ENCODE measurements at places on chromosomes 11 and 22. TPM values are rescaled to one million over a fixed set of nuclear protein-coding genes. Genes with fewer than 3 reads are reported as not detected.

- DNase-seq = no peak
Measured at GRCh38 chr11:27910186-27910931, 197.6 kb downstream of the KIF18A start.

- DNase-seq = no peak
Measured at GRCh38 chr11:98834776-98835175, 186.0 kb upstream of the CNTN5 start.

- DNase-seq = no peak
Measured at GRCh38 chr22:39317084-39317774, 2.2 kb downstream of the RPL3 start.

DNA sequence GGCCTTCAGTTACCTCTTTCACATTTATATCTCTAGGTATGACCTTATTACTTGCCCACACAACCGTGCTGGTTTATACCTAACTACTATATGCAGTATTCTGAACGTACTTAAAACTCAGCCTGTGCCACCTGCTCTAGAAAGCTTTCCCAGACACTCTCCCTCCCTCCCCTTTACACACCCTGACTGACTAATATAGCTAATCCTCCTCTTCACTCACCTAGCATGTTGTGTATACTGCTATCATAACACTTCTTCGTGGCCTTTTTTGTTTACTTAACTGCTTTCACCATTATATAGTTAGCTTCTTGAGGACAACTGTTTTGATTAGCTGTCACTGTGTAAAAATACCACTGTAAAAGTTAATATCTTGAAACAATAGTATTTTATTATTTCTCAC is 23.5 kb downstream of the RNF214 start:
- DNase-seq = no peak

GRCh38 chr22:21981874-21982273 is 713 bp downstream of the TOP3B start:
- no peak for DNase-seq

- DNase-seq = no peak
Measured at GRCh38 chr11:126375726-126376125, 20.2 kb downstream of the ST3GAL4 start.

GRCh38 chr22:37734964-37735451 is 38.2 kb downstream of the TRIOBP start:
- no peak for DNase-seq

- DNase-seq = no peak
Measured at GRCh38 chr11:83723999-83724398, 437.8 kb upstream of the CCDC90B start.

- no peak for DNase-seq
Measured at GRCh38 chr11:83611600-83611999, 325.4 kb upstream of the CCDC90B start.

DNA sequence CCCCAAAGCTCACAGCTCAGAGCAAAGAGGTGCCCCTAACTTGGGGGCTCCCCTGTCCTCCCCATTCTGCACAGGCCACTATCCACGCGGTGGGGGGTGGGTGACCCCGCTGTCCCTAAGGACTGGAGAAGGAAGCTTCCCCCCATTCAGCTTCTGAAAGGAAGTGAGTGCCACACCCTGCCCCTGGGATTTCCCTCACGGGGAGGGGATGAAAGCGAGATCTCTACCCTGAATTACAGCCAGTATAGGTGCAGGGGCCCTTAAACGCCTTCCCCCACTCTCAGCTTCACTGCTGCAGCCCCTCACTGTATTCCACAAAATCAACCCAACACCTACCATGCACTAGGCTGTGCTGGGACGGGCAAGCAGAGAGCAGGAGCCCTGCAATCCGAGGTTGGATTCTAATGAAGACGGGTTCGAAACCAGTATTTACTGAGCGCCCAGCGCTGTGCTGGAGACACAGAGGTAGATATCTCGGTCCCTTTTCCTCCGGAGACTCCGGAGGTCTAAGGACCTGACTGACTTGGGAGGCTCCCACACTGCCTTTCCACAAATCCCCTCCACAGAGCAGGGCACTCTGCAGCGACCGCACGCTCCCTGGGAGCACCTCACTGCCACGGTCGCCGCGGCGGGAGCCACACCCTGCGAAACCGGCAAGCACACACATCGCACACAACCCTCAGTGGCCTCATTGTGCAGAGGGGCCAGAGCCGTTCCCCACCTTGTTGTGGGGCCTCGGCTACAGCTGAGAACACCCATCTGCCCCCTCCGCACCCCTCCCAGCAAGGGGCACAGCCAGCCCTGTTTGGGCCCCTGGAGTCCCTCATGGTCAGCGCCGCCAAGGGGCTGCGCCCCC is 1.8 kb downstream of the AHNAK start:
- DNase-seq = peak; percentile 44

- DNase-seq = no peak
Measured at GRCh38 chr22:26502688-26503561, 9.3 kb downstream of the TFIP11 start.

- DNase-seq = no peak
Measured at GRCh38 chr11:12930850-12931249, 78.3 kb upstream of the RASSF10 start.

DNA sequence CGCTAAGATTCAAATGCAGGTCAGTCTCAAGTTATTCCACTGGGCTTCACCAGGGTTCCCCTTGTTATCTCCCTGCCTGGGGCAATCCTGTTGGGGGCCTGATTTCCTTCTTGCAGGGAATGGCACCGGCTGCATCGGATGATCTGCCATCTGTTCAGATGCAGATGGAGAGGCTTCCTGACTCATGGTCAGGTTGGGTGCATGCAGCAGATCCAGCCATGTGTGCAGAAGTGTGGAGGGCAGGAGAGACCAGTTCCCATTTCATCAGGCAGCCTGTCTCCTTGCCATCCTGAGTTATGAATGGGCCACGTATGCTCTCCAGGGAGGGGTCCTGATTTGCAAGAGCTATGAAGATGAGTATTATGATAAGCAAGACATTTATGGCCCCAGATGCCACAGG is 161.2 kb upstream of the PLET1 start:
- DNase-seq = no peak

Gene PRG3
- polyA plus RNA-seq = 0.51 TPM

Gene TEX12
- 0.37 TPM for polyA plus RNA-seq

Gene PNPLA5
- not detected for polyA plus RNA-seq

Gene POU2F3
- 0.76 TPM for polyA plus RNA-seq

Gene USP2
- polyA plus RNA-seq = 2.4 TPM

All from left lung (tissue), 14 donors.